ENCODE measurements at places on chromosomes 16 and 17.

DNA sequence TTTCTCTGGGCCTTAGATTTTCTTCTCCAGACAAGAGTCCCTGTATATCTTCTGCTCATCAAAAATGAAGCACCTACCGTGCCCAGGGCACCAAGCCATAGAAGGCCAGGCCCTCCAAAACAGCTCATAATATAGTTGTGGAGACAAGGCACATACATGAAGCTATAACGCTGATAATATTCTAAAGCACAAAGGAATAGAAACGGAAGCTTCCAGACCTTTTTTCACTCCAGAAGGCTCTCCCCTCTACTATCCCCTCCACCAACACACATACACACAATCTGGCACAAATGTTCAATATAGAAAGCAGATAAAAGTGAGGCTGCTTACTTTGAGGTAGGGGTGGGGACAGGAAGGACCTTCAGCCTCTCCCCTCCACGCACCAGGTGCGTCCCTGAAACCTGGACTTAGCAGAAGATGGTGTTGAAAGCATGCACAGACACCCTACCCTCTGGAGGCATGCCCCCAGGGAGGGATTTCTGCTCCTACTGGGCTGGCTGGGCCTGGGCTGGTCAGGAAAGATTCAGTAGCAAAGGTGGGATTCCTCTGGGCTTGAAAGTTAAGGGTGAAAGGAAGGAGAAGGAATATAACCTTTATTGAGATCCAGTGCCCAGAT is 14.1 kb upstream of the SUPT4H1 start:
- no peak for DNase-seq

- DNase-seq, result no peak
Observed at GRCh38 chr16:68412061-68412460, 36.2 kb downstream of the SMPD3 start.

GRCh38 chr17:1147664-1148063 is 32.1 kb downstream of the ABR start:
- no peak for DNase-seq

GRCh38 chr17:15437303-15437635 is 30.2 kb downstream of the CDRT4 start:
- DNase-seq, result no peak

DNA sequence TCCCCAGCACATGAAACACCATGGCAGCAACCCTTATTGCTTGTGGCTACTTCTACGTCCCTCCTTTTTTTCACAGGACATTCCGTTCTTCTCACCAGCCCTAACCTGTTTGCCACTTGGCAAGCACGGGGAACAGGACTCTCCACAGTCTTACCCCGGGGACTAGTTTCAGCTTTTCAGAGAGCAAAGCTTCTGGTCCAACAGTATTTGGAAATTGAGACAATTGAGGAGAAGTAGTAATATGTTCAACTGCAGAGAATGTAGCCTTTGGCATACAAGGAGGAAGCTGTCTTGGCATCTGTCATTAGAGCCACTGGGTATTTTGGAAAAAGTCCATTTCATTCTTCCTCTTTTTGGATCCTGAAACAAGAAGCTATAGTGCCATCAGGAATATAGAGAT is 65.7 kb downstream of the MAP2K6 start:
- DNase-seq, result no peak

- DNase-seq, result no peak
Observed at GRCh38 chr17:494601-495265, 142.1 kb upstream of the RPH3AL start.

DNA sequence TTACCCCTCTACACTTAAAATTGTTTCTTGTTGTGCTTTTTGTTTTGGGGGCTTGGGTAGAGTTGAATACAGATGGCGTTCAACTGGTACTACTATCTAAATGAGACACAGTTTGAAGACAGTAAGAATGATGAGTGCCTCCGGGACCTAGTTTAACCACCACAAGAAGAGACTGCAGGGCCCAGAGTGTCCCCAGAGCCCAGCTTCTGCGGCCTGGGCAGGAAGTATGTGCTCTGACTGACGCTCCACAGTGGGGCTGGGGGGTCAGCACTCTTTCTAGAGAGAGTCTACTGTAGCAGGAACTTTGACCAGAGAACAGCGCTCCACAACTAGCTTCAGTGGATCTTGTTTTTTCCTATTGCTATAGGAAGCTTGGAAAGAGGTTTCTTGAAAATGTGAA is 174.0 kb downstream of the VPS53 start:
- no peak for DNase-seq

- DNase-seq, result no peak
Observed at GRCh38 chr17:47983492-47984223, 12.7 kb downstream of the CDK5RAP3 start.

DNA sequence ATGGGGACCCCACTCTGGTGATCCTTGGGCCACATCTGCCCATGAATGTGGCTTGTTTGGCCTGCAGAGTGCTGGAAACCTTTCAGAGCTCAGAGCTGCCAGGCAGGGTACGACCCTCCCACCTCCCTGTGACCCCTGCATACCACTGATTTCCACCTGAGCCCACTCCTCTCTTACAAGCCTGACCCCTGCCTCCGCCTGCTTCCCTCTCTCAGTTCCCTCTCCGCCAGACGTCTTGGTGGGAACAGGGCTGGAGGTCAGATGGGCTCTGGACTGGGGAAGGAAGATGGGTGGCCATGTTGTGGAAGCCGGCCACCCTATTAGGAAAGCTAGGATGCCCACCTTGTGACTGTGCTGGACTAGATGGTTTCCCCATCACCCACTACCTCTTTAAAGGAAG is 185.1 kb downstream of the KATNIP start:
- no peak for DNase-seq

Measured in NAMALWA (cell line).